ENCODE measurements at places on chromosomes 5 and 9.
A peak's percentile ranks its signal among the peaks of the same experiment; 100 is the strongest.

DNA sequence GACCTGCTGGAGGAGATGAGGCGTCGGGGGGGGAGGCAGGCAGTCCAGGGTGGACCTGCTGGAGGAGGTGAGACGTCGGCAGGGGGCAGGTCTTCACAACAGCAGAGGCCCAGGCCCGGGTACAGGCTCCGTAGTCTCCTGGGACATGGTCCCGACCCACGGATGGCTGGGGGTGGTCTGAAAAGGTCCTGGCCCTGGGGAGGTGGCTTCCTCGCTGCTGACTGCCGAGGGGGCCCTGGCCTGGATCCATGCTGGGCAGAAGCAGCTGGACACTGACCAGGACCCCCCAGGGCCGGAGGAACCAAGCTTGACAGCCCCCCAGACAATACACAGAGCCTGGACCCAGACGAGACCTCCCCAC, 8.5 kb downstream of the EGFL7 start:
- no peak for DNase-seq

- DNase-seq, result no peak
Observed at GRCh38 chr9:134215699-134216448, 51.5 kb upstream of the RNU6ATAC start.

DNA sequence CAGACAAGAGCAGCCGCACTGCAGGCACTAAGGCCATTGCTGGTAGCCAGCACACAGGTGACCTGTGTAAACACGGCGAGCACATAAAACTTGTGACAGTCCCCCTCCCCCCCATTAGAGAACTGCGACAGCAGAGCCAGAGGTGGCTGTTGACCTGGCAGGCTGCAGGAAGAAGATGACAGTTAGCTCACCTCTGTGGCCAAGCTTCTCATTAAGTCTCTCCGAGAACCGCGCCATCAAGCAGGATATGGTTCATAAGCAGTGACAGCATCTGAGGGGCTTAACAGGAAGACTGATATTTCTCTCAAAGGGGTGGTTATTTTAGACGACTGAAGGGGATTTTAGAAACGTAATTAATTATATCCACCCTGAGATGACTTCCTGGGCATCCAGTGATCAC, 5.2 kb downstream of the SURF4 start:
- peak; percentile 51 for DNase-seq

- DNase-seq, result no peak
Observed at GRCh38 chr9:13450723-13451122, 171.2 kb upstream of the MPDZ start.

GRCh38 chr5:159449925-159450324, 119.6 kb upstream of the IL12B start:
- DNase-seq, result no peak

DNA sequence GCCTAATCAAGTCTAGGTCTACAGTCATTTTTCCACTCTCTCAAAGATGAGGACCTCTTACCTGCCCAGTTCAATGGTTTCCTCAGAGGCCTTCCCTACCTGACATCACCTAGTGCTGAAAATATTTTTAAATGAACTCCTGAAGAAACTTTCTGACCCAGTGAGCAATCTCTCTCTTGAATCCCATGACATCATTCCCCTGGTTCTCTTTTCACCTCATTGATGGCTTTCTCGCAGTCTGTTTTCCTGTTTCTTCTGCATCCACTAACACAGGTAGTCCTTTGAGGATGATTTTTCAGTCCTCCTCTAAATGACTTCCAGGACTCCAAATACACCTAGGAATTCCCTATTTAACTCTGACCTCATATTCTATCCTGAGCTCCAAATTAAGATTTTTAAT, 40.3 kb downstream of the SCAI start:
- no peak for DNase-seq

DNA sequence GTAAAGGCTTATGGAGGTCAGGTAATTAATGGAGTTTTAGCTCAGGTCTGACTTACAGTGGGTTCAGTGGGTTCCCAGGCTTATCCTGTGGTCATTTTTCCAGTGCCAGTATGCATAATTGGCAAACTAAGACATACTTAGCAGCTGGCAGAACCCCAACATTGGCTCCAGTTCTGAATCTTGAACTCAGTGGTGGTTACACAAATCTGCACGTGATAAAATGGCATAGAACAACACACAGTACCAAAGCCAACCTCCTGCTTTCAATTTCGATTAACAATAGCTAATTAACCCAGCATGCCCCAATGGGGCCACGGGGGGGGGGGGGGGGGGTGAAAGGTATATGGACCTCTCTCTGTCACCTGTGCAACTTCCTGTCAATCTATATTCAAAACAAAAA, 19.0 kb upstream of the BARX1 start:
- DNase-seq, result no peak

GRCh38 chr9:106890608-106891007, 27.6 kb downstream of the ZNF462 start:
- no peak for DNase-seq

- DNase-seq, result no peak
Observed at GRCh38 chr5:175680463-175680862, 22.6 kb downstream of the HRH2 start.

DNA sequence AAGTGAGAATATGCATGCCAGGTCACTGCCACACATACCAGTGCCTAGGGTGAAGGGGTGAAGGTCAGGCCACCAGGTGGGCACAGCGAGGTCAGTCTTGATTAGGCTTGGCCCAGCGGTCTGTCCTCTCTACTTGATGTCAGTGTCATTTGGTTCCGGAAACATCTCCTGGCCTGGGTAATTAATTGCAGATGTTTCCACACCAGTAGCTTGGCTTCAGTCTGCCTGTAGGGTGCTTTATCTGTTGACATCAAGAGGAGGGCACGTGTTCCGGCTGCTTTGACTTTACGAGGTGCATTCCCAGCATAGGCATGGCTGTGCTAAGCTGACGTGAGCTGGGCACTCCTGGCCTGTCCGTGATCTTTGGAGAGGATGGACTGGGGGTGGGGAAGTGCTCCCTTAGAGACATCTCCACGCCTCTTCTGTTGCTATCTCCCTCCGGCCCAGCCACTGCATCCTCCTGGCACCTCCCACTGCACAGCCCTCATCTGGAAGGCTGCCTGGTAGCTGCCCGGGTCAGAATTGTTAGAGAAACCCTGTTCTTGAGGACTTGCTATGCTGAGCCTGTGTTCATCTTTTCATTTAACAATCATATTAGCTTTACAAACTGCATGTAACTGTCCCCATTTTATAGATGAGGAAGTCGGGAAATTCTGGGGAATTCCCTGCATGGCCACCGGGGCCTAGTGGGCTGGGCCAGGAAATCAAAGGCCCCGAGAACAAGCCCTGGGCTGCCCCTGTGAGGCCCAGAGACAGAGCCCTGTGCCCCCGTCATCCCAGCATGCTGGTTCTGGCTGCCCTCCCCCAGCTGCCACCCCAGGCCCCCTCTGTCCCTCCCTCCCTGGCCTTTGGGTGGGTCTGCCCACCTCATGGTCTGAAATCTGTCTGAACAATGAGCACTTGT, 29.1 kb downstream of the JADE2 start:
- DNase-seq, result peak; percentile 53

DNA sequence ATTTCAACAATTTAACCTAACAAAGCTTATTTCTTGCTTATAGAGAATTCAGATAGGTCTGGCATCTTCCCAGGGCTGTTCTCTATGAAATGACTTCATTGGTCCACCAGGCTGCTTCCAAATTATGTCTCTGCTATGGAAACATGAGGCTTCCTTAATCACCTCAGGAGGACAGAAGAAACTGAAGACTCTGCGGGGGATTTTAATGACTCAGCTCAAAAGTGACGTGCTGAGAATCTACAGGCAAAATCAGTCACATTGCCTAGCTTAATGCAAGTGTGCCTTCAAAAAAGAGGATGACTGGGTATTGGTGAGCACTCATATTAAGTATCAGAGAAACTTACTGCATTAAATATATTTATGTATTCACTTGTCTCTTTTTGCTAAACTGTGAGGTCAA, 315.5 kb upstream of the RGMB start:
- DNase-seq, result no peak

GRCh38 chr9:109440117-109440515, 58.0 kb downstream of the PTPN3 start:
- no peak for DNase-seq

- no peak for DNase-seq
Observed at GRCh38 chr5:97929383-97929782, 746.3 kb upstream of the RIOK2 start.

DNA sequence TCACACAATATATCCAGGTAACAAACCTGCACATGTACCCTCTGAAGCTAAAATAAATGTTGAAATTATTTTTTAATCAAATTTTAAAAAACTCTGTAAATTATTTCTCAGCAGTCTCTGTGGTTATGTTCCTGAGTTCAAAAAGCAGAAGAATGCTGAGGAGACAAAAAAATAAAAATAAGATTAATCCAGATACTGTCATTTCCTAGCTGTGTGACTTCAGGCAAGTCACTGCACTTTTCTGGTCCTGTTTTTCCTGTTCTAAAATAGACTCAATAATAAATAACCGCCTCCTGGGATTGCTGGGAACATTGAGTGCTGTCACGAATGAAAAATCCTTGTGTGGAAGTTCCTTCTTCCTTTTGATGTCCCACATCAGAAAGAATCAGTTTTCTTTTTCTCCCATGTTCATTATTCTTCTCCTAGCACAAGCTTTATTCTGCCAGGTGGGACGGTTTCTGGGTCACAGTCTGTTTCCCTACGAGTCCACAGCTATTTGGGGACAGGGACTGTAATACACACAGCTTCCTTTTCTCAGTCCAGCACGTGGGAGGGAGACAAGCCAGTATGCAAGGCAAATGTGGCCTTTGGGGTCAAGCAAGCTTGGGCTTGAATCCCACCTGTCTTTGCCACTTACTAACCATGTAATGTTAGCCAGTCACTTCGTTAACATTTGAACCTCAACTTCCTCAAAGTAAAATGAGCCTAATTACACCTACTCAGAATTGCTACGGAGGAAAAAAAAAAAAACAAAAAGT, 156.9 kb downstream of the TRIM32 start:
- DNase-seq, result no peak

DNA sequence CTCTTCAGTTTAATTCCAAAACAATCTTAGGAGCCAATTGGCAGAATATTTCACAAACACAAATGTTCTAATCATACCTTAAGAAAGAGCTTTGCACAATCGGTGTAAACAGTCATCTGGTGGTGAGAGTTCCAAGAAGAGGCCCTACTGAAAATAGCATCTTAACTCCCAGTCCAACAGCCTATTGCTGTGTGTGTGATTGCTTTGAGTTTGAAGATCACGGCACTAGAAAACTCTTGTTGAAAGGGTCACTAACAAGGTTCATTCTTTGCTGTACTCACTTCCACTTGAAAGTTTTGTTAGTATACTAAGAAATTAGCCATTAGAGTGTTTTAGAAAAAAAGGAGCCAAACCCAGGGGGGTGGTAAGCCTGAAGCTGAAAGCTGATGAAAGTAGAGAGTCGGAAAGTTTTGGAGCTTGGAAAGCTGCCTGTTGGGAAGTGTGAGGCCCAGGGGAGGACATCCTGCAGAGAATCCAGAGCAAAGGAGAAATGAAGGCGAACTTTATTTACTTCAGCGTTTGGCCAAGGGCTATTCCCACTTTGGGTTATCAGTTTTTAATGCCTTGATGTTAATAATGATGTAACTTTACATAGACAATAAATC, 180.3 kb upstream of the GHR start:
- no peak for DNase-seq

DNA sequence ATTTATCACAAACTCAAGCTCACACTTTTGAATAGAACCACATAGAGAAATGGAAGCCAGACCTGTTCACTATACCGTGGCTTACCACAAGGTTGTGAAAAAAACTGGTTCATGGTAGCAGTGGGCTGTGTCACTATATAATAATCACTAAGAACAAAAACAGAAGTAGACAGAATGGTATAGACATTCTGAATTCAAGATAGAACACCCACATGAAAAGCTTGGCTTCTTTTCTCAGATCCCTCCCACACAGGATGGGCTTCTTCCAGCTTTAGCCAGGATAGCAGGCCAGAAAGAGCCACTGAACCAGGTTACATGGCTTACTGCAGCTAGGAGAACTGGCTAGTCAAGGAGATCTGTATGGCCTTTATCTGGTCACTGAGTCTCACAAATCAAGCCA, 6.1 kb upstream of the NRG2 start:
- no peak for DNase-seq

- DNase-seq, result no peak
Observed at GRCh38 chr5:10266839-10267238, 16.8 kb downstream of the CCT5 start.

DNA sequence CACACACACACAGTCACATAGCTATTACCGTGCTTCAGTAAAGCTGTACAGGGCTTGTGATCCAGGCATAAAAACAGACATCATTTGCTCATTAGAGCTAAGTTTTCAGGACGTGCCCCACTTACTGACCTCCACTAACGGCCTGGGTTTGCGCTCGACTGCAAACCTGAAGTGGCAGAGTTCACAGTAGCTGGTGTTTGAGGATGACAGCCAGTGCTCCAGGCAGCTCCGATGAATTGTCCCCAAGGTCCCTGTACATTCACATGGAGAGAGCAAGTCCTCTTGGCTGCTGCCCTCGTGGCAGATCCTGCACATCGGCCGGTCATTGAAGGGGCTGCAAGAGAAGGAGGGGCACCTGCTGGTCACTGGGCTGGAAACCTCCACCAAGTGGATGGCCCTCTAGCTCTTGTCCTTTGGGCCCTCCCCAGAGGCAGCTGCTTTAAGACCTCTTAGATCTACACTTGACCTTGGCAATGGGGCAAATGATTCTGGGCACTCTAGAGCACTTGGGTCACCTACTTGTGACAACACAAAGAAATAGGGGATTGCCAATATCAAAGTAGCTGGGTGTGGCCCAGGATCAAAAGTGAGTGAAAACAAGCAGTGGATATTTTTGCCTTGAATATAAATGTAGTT, 115.4 kb downstream of the MARCHF3 start:
- no peak for DNase-seq

DNA sequence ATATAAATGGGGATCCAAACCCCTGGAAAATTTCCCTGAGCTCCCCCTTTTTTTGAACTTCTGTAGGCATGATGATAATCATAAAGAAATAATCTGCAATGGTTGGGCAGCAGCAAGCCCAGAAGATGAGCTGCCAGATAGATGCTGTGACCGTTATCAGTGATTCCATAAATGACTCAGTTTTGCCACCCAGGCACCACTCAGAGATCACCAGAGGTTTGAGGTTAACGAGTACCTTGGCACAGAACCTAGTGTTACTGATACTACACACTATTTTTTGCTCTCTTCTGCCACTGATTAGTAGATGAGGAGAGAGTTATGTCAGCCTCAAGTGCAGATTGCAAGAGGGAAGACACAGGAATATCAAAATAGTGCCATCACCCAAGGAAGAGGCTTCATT, 199.3 kb upstream of the PTGER4 start:
- no peak for DNase-seq

DNA sequence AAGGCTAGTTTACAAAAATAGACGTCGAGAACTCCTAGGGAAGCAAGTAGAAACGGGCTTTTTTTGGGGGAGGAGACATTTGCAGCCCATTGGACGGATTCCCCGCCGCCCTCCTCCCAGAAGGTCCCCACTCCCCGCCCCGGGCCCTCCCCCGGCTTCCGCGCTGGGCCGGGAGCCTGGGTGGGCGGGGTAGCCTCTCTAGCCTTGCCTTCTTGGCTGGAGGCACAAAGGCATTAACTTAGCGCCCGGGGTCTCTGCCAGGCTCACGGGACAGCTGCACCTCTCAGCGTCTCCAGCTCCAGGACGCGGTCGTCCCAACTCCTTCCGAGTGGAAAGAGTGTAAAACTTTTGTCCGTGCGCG, at the start of gene DMRTA1:
Gene DMRTA1, plus strand, starts transcription at position 236 of the 361 bp plus-strand sequence. CDS start 242 bp downstream, outside the sequence.
- DNase-seq, result no peak

GRCh38 chr5:122500245-122501088, 188.4 kb downstream of the SNCAIP start:
- no peak for DNase-seq
